ENCODE measurements at places on chromosomes 6 and 20.
A peak's percentile ranks its signal among the peaks of the same experiment; 100 is the strongest.

DNA sequence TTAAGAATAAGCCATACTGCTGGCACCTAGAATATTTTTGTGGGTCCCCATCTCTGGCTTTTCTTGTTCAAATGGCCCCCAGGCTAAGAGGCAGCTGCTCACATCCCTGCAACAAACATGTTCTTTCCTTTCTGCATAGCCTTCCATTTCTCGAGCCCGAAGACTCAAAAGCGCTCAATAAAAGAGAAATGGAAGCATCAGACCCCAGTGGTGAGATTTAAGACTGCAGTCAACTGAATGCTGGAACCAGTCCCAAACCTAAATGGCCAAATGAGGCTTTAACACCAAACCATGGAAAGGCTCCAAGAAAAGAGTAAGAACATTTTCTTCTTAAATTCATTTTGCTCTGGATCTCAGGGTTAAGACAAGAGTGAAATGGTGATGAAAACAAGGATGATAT, 122.1 kb upstream of the TRAF3IP2 start:
- DNase-seq, result no peak

DNA sequence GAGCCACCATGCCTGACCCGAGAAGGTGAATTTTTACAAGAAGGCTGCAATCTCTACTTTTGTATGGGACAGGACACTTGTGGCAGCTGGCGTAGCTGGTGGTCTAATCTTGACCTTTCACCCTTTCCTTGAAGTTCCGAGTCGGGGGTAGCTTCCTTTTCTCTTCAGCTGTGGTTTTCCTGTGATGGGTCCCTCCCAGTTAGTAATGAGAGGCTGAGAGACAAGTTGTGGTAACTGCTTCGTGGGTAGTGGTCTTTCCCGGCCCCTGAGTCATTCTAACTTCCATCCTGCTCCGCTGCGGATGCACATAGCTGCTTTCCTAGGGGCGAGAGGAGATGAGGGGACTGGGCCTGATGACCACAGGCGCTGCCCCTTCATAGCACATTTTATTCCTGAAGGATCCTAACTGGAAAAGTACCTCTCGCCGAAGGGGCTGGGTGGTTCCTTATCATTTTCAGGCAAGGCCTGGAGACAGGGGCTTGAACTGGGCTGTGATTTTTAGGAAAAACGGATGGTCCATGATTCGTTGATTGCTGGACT, 3.1 kb downstream of the SYNJ2 start:
- no peak for DNase-seq

DNA sequence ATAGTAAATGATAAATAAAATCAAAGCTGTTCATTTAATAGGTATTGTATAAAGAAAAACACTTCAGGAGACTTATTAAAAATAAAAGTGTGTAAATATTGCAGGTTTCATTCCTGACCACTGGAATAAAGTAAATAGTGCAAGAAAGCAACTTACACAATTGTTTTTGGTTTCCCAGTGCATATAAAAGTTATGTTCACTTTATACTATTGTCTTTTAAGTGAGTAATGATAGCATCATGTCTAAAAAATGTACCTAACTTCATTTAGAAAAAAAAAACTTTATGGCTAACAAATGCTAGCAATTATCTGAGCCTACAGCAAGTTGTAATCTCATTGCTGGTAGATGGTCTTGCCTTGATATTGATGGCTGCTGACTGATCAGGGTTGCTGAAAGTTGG, 726.6 kb upstream of the POU3F2 start:
- no peak for DNase-seq

DNA sequence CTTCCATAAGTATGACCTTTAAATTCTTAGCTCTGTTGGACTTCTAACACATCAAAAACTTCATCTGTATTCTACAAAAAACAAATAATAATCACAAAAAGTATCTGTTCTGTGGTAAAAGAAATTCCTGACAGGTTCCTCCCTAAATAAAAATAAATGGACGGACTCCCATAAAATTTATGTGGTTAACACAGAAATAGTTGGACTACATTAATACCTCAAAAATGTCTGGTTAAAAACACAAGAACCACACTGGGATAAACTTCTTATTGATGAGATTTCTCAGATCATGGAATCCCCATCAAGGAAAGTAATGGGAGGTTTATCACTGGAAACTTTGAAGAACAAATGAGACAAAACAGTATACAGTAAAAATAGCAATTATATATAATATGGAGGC, 172.4 kb downstream of the MOXD1 start:
- no peak for DNase-seq

DNA sequence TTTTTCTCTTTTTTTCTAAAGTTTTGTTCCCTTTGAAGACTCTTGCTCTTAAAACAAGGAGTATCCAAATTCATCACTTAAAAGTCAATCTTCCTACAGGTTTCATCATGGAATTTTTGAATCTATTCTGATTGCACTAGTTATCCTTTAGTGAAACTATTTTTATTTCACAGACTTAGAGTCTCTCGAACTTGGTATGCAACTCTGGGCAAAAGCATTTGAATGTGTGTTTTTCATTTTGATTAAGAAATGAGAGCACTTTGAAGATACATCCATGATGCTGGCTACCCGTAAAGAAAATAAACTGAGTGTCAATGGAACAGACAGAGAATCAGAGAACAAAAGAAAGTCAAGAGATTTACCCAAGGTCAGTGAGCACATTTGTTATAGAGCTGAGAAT, 586.5 kb downstream of the EPM2A start:
- DNase-seq, result no peak

DNA sequence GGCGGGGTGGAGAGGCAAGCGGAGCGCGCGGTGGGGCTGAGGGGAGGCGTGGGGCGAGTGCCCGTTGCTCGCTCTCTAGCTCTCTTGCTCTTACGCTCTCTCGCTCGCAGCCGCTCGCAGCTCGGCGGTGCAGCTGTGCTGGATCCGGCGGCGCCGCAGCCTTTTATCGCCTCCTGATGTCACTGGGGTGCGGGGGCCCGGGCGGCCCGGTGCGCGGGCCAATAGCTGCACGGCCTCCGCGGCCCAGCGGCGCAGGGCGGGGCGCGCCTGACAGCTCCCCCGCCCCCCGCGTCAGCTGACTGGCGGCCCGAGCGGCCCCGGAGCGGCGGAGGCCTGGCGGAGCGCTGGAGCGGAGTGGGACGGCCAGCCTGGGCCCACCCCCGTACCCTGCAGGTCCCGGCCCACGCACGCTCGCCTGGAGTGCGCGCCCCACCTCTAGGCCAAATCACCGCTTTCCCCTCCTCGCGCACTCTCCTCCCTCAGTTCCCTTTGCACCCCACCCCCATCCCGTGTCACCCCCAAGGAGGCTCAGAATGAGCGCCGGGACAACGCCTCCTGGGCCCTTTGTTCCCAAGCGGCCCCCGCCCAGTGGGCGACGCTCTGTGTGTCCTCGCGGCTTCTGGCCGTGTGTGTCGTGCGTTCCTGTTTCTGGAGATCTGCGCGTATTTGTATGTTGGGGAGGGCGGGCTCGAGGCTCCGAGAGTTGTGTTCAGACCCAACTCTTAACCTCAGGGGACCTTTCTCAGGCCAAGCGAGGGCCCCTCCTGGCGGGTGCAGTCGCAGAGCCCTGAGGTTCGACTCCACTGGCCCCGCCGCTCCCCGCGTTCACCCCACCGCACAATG, at the start of gene MAFB:
MAFB (minus strand) TSS at position 137 of the 843 bp plus-strand sequence. CDS start 386 bp downstream, outside the sequence.
- peak; percentile 82 for DNase-seq

GRCh38 chr20:4147319-4147718, 132.0 kb upstream of the RNF24 start:
- no peak for DNase-seq

DNA sequence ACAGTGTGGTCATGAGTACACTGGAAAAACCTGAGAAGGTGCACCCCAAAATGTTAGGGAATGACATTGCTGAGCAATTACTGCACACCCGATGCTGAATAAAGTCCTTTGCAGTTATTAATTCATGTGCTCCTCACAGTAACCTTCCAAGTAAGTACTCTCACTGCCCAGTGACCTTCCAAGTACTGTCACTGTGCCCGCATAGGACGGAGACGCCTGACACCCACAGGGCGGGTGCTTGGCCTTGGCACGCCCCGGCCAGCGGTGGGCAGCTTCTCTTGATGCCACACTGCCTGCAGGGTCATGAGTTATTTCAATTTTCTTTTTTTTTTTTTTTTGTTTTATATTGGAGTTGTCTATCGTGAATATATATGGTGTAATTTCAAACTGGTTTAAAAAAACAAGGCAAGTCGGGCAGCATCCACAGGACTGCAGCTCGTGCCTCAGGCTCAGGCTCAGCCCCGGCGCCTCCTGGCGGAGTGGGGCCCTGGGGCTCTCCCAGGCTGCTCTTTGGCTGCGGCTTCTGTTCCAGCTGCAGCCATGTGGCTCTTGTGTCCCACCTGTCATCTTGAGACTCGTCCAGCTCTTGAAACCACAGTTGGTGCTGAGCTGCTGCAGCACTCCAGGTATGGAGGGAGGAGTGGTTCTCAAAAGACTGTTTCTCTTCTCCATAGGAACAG, 27.0 kb downstream of the PNLDC1 start:
- DNase-seq, result peak; percentile 37

DNA sequence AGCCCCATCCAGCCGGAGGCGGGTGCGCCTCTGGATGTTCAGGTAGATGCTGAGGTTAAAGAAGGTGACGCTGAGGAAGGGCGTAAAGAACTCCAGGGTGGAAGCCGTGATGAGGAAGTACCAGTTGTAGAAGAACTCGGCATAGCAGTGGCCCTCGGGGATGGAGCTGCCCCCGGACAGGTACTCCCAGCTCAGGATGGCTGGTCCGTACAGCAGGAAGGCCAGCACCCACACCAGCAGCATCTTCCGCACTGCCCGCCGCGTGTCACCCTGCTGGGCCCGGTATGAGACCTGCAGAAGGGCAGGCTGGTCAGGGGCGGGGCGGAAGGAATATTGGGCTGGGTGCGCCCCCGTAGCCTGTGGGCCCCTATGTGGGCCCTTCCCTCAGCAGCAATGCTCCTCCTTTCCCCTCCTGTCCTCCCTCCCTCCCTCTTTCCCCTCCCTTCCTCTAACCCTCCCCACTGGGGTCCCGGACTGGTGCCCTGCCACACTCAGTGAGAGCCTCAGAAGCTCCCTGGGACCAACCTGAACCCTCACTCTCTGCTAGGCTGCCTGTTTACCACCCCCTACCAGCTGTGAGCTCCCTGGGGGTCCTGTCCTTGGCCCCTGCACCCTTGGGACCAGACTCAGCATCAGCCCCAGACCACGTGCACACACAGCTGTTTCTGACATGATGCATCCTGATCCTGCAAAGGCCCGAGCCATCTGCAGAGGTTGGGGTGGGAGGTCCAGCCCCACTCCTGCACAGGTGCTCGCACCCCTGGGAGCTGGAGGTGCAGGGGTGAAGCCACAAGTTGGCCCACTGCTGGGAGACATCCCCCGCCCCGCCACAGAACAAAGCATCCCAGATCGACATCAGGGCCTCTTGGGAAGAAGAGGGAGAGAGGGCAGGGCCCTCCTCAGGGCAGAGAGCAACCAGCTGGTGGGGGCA, 3.2 kb downstream of the HRH3 start:
- DNase-seq, result no peak

GRCh38 chr6:34688956-34689355, 7.6 kb downstream of the ILRUN start:
- no peak for DNase-seq

- DNase-seq, result no peak
Measured at GRCh38 chr6:27839626-27840475, 72.3 kb downstream of the OR2B2 start.

- DNase-seq, result no peak
Measured at GRCh38 chr6:50427267-50427666, 286.1 kb upstream of the TFAP2D start.

DNA sequence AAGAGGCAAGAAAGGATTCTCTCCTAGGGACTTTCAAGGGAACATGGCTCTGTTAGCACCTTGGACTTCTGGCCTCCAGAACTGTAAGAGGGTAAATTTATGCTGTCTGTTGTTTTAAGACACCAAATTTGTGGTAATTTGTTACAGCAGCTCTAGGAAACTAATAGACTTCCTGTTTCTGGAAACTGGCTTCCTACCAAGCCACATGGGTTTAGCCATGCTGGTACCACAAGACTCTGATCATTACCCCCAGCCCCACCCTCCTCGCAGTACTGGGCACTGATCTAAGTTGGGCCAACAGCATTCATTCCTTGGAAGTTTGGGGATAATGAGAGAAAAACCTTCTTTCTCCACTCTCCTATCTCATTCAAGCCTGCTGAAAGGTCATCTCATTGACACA, 109.5 kb upstream of the SMLR1 start:
- no peak for DNase-seq

GRCh38 chr20:44026647-44027342, 112.1 kb downstream of the TOX2 start:
- no peak for DNase-seq

- no peak for DNase-seq
Measured at GRCh38 chr20:1345030-1345755, 16.3 kb upstream of the SDCBP2 start.

Measured in NCI-H2029 treated with DMSO at 0.1 percent for 48 hours (cell line).